ENCODE measurements at places on chromosomes 7 and 10.

GRCh38 chr7:31814187-31814586 is 127.2 kb downstream of the PPP1R17 start:
- no peak for DNase-seq

- DNase-seq: no peak
Measured at GRCh38 chr7:27992755-27993493, 187.7 kb downstream of the JAZF1 start.

- DNase-seq: no peak
Measured at GRCh38 chr7:24334012-24334411, 50.0 kb downstream of the NPY start.

DNA sequence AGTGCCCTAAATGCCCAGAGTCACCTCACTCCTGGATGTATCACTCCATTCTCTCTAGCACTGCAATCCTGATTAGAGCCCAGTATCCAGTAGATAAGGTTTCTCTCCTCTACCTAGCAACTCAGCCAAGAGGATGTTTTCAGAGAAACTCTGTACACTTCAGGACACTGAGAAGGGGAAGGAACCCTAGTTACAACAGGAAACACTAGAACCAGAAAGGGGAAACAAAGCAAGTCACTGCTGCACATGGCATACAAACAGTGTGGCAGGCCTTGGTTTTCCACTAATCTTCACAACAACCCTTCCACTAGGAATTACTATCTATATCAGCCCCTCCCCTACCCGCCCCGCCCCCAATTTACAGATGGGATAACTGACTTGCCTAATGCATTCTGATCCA is 1.6 kb downstream of the FAM204A start:
- no peak for DNase-seq

- no peak for DNase-seq
Measured at GRCh38 chr10:593901-594457, 95.5 kb downstream of the DIP2C start.

DNA sequence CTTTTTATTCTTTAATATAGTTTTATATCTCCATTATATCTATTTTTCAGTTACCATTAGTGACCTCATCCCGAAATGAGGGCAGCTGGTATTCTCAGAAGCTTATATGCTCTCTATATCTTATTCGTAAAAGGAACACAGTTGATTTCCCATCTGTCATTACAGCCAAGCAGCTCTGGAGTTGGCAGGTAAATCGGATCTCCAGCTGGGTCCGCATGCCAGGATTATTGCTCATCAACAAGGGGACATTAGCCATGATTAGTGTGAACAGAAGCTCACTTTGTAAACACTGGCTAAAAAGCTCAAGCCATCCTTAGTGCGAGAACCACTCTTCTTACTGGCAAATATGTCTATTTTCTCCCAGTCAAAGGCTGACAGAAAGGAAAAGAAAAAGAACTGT is 180.3 kb downstream of the NPSR1 start:
- no peak for DNase-seq

DNA sequence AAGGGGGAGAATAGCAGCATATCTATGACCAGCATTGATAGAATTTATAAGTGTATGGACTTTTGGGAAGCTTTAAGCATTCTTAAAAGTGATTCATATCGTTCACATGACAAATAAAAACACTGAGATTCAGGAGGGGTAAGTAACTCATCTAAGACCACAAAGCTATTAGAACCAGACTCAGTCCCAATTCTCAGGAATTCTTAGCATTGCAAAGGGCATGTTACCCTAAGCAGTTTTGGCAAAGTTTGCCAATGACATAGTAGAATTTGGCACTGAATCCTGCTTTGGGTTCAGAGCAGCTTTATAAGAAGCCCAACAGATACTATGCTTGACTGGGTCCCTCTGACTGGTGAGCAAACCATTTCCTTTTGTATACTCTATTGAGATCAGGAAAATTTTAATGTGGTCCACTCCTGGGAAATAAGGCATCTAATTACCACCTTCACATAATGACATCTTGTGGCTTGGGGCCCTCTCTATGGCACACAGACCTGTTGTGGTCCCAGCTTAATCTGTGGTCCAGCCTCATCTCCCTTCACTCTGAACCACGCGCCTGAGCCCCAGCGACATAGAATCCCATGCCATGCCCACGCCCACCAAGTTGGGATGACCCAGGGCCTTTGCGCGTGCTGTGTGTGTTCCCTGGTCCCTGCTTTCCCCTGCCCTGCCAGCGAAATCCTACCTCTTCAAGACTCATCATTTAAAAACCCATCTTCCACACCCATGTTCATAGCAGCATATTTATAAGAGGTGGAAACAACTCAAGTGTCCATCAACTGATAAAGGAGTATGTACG is 37.5 kb upstream of the DOCK1 start:
- no peak for DNase-seq

DNA sequence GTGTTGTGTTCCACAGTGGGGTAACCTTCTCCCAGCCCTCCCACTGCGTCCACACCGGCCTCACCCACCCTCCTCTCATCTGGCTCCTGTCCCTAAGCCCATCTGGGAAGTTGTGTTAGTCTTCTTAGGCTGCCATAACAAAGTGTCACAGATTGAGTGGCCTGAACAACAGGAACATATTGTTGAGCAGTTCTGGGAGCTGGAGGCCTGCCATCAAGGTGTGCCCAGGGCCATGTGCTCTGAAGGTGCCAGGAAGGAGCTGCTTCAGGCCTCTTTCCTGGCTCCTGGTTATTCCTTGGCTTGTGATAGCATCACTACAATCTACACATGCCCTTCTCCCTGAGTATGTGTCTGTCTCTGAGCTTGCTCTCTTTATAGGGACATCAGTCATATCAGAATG is 327.6 kb upstream of the COBL start:
- DNase-seq: no peak

DNA sequence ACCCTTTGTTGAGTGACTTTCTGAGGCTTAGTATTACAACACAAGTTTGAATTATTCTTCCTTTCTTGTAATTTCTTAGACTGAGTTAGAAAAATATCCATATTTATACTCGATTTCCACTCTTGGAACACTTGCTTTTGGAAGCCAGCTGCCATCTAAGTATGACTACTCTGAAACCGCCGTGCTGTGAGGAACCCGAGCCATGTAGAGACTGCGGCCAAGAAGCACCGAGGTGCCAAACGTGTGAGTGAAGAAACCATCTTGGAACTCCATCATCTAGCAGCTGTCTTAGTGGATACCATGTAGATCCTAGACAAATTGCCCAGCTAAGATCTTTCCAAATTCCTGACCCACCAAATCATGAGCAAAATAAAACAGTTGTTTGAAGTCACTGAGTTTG is 49.7 kb upstream of the PRKAR2B start:
- no peak for DNase-seq

DNA sequence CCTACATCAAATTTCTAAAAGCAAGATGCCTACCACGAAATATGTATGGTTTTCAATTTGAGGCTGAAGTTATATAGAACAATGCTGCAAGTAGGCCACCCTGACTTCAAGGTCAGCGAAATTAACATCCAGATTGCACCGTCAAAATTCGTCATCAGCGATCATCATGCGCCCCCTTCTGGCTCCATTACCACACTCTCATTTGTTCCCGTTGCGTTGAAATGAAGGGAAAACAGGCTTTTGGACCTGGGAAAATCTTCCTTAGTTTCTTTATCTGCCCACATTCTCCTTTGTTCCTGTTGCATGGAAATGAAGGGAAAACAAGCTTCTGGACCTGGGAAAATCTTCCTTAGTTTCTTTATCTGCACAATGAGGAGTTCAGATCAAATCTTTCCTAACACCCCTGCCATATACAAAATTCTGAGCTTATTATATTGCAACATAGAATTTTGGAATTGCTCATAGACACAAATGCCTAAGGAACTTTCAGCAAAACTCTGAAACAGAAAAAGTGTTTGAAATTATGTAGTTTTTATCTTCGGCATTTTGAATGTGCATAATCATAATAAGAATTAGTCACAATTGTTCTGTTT is 98.2 kb upstream of the PRKCQ start:
- peak; percentile 76 for DNase-seq

DNA sequence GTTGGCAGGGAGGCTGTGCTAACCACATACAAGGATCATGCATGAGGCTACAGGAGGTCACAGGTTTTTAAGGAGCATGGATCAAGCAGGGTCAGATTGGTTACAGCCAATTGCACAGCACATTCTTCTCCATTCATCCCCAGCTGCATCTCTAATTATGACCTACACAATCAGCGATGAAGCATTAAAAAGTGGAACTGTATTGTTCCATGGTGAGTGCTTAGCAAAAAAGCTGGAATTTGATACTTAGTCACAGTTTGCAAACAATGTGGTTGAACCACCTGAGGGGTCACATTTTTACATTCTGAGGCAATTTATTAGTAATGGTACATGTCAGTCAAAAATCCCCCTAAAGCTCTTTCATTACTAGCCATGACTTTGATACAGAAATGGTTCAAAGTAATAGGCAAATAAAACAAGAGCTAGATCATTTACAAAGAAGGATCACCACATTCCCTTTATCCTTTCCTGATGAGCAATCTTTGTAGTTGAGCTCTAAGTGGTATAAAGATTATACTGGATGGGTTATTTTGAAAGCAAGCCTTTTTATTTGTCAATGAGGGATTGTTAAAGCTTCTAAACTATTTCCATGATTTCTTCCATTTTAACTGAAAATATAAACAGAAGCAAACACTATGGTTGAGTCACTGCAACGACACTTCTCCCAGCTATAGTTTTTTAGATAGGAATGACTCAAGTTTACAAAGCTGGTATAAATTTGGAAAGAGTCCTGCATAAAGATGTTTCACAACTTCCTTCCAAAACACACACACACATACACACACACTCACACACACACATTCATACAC is 217.8 kb upstream of the SEMA3A start:
- no peak for DNase-seq

GRCh38 chr10:69948261-69948660 is 104.4 kb upstream of the MACROH2A2 start:
- DNase-seq: no peak

GRCh38 chr7:137328373-137329120 is 15.0 kb downstream of the PTN start:
- DNase-seq: no peak

DNA sequence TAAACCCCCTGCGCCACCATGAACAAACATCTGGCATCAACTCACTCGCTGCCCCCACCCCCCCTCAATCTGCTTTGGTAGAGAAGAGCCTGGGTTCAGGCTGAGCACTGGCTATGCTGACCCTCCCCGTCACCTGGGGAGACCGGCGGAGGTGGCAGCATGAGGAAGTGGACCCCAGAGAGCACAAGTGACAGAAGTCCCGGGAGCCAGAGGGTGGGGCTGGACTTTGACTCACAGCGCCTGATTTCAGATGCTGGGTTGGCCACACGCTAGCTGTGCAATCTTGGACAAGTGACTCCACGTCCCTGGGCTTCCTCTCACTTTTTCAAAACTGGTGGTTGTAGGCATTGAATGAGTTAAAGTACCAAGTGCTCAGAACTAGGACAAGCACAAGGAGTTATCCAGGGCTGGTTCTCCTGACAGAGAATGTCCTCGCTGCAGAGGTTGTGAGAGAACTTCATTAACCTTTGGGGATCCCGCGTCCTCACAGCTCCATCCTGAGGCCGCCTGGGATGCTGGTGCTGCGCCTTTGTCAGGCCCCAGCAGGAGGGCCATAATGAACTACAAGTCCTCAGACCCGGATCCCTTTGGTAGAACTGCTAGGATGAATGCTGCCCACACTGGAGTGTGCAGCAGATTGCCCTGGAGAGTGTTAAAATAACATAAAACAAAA is 48.8 kb upstream of the RASGEF1A start:
- no peak for DNase-seq

- DNase-seq: no peak
Measured at GRCh38 chr7:141290973-141291372, 217.1 kb downstream of the TMEM178B start.

- no peak for DNase-seq
Measured at GRCh38 chr10:48209241-48209640, 65.3 kb downstream of the FRMPD2 start.

DNA sequence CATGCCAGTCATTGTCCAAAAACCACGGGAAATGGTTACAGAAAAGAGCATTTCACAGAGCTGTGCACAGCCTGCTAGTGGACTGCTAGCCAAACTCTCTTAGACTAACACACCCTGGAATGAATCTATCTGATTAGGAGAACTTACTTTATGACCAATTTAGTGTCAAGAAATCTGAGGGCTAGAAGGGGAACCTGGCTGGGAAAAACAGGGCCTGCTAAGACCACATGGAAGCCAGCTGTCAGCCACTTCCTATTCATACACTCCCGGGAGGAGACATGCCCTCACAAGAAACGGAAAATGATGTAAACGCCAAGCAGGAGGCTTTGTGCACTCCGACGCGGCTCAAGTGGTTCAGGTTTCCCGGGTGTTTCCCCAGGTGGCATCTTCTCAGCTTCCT is 54.8 kb downstream of the MPP7 start:
- DNase-seq: no peak

DNA sequence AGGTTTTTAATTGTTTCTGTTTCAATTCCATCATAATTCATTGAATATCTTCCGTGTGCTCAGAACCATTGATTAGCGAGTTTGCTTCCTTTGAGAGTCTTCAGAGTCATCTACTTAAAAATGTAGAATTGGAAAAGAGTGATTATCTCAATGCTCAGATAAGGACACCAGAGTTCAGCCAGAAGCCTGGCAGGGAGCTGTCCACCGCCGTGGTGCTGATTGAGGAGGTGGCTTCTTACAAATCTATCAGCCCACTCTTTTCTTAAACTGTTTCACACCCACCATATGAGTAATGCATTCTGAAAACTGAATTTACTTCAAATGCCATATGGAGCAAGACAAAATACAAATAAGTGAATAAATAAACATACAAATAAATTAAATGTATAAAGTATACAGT is 79.3 kb downstream of the INSYN2A start:
- DNase-seq: peak; percentile 10

GRCh38 chr10:74949843-74950765 is 123.7 kb downstream of the KAT6B start:
- DNase-seq: no peak

DNA sequence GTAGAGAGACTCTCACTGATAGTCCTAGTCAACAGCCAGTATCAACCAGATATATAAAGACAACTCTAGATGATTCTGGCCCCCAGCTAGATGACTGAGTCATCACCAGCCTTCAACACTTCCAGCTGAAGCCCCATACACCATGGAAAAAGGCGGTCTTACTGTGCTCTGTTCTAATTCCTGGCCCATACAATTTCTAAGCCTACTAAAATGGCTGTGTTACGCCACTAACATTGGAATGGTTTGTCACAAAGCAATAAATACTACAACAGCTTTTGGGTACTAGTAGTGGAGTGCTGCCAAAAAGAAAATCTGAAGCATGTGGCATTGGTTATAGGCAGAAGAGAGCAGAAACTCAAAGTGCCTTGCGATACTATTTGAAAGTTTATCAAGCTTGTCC is 13.0 kb upstream of the TES start:
- DNase-seq: no peak

All from stimulated activated CD4-positive, alpha-beta T cell treated with anti-CD3 and anti-CD28 coated beads, Interleukin-12 subunit alpha, Interleukin-12 subunit beta, amount 100 ng/mL, for 48 hours (primary cell).